ENCODE measurements at places on chromosomes 5 and 9.

GRCh38 chr5:69007163-69007562, 86.7 kb upstream of the SLC30A5 start:
- no peak for DNase-seq

- DNase-seq, result no peak
These were observed 27.0 kb downstream of the ADGRD2 start for GRCh38 chr9:124477211-124477647.

DNA sequence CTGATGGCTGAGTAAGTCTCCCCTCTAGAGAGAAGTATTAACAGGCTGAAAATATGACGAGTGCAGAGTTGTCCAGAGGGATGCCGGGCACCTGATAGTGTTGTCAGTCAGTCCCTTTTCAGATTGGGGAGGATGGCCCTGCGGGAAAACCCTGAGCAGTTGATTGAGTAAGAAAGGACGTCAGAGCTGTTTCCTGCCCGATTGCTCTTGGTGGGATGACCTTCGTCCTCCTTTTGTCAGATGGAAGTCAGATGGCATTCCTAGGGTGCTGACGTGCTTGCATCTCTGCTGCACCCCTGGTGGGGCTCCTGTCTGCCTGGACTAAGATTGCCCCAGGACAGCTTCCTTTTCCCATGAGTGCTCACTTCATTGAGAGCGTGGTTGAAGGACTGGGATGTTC, 9.8 kb downstream of the ZNF354B start:
- DNase-seq, result no peak

DNA sequence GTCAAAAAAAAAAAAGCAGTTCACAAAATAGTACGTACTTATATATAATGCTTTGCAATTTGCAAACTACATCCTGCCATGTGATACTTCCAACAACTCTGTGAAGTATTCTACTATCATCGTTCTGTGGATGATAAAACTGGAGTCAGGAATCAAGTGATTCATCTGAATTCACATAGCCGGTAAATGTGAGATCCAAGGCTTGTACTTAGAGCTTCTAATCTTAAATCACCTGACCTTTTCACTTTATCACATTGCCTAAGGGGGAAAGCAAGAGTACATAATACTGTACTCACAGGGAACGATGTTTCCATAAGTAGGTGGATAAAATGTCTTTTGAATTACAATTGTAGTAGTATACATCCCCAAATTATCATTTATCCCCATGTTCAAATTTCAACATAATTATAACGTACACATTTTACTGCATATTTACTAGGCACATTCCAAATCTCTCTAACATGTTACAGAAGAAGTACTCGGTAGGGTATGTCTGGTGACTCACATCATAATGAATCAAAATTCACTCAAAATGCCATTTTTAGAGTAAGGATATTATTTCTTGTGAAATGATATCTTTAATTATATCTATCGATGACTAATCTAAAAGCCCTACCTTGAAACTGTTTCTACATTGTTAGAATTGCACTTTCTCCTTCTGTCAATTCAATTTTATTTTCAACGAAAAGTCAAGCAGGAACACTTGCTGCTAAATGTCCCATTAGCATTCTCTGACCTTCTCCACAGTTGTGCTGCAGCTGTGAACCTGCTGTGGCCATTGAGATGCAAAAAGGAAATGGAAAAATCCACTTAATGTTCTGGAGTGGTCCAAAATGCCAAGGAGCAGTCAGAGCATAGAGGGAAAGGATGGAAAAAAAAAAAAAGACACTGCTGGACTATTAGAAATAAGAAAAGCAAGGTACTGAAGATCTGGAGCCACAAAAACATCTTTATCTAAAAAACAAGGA, 78.9 kb downstream of the OR2K2 start:
- DNase-seq, result no peak

DNA sequence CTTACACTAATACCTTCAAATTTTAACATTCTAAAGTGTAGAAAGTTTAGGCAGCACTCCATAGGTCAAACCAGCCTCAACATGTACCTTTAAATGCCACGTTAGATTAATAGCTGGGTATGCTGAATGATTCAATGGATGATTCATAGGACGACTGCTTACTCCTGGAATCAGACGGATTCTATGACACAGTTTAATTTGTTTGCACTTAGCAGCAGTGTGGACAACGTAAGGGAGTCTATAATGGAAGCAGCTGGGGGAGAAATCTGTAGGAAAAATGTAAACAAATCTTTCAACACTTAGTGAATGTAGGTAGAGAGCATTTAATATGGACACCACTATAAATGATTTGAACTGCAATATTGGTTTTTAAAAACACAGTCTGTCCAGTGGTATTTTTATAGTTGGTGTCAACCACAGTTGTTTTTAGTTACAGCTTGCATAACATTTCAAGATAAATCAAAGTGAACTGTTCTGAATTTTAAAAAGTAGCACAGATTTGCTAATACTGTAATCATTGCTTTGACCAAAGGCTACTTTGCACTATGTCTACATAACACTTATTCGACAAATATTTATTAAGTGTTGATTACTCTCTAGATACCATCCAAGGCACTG, 701.5 kb upstream of the MEF2C start:
- no peak for DNase-seq

- no peak for DNase-seq
These were observed 401.4 kb downstream of the PSAT1 start for GRCh38 chr9:78698371-78698770.

DNA sequence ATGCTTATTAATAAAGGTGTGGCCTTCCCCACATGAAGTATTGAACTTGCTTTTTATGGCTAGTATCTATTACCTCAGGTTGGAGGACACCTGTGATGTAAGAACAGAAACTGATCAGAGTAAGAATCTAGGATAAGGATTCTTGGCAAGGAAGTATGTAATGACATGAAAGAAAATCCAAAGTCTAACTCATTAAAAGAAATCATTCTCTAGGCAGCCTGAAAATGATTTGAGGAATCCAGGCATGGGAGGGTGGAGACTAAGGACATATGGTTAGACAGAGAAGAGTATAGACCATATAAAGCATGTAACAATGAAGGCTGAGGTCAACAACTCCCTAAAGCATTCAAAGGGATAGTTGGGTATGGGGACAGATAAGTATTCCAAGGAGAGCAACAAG, 32.9 kb downstream of the PFDN1 start:
- no peak for DNase-seq

- no peak for DNase-seq
These were observed 42.3 kb upstream of the MOCS2 start for GRCh38 chr5:53151713-53152458.

- no peak for DNase-seq
These were observed 83.3 kb downstream of the PRRT1B start for GRCh38 chr9:131628459-131629225.

DNA sequence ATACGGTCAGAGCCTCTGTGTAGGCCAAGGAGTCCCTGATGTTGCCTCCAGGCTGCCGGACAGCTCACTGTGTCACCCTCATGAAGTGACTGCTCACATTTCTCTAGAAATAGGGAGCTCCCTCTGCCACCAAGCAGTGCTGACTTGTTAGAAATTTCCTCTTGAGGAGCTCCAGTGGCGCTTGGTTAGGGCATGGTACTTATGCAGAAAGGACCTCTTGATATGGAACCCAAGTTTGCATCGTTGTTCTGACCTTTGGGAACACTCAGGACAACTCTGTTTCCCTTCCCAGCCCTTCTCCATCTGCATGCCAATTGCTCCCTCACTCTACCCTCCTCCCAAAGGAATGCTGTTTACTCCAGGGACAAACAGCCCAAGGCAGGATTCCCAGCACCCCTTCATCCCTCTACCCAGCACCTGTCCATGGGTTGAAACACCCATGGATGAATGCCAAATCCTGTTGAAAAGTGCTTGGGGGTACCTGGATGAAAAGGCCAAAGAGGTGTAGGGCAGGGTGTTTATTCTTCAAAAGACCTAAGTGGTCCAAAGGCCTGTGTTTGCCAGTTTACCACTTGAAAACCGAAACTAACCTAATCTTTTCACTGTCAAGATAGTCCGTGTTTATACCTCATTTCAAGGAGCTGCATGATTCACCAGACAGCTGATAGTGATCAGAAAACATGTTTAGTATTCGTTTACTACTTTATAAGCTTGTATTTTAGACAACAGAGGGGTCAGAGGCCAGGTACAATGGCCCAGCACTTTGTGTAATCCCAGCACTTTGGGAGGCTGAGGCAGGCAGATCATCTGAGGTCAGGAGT, 51.1 kb downstream of the KLF4 start:
- DNase-seq, result no peak

DNA sequence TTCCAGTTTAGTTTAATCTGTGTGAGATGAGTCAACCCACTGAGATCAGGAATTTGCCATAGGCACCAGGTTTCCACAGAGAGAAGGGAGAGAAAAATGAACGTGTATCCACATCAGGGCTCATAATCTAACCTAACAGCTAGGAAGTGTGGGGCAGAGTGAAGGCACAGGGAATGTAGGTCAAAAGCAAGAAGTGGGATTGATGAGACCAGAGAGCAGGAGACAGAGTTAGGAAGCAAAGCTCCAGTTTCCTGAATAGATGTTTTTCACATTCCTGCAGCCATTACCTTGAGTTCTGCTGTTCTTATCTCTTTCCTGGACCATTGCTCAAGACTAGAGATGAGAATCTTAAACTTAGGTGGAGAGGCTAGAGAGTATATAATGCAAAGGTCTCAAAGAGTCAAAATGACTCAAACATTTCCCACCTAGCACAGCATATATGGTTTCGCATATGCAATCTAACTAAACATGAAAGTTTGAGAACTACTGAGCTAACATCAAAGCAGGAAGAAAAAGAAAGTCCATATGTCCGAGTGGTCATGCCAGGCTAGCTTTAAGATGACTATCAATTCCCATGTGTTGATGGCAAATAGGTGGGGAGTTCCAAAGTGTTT, 41.1 kb upstream of the GNAQ start:
- no peak for DNase-seq

DNA sequence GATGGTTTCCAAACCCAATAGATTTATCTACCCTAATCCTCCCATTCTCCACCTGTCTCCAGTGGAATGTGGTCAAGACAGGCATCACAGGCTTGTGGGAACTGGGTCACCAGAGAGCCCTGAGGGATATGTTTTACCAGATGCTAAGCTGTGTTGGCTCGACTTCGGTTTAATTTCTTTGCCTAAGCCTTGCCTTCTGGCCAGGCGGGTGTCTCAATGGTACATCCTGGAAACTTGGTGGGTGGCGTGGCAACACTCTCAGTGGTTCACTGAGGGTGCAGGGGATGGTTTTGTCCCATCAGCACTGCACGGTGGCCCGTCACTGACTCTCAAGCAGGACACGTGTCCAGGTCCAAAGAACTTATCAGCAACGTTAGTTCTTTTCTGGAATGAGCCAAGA, 192.2 kb downstream of the TENT4A start:
- DNase-seq, result no peak

DNA sequence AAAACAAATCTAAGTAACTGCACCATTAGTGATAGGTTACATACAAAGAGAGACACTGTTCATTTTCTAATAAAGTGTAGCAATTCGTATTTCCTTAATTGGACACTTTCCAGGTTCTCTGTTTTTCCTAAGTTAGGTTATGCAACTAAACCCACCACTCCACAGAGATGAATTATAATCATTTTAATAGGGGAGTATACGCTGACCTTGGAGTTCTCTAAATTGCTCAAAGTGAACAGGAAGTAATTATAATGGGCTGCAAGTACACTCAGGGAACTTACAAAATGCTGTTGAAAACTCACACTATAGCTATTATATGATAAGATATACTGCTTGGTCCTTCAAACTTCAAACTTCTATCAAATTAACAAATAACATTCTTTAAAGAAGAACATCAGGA, 18.2 kb upstream of the ADCY2 start:
- DNase-seq, result no peak

DNA sequence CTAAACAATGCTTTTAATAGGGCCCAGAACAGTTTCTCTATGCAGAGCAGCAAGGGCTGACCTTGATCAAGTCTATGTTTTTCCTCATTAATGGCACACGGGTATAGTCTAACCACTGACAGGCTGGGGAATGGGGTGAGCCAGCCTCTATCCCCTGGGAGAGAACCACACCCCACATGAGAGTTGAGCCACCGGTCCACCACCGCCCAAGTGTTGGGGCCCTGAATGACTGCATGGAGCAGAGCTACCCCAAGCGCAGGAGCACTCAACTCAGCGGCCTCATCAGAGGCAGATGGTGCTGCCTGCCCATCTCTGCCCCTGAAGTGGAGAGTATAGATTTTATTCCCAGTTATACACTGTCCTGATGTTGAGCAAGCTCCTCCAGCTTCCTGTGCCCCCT, 247.9 kb upstream of the IRX1 start:
- no peak for DNase-seq

- DNase-seq, result no peak
These were observed 10.6 kb upstream of the SLC6A19 start for GRCh38 chr5:1190837-1191239.

- no peak for DNase-seq
These were observed 52.2 kb upstream of the DAB2IP start for GRCh38 chr9:121598965-121599871.

DNA sequence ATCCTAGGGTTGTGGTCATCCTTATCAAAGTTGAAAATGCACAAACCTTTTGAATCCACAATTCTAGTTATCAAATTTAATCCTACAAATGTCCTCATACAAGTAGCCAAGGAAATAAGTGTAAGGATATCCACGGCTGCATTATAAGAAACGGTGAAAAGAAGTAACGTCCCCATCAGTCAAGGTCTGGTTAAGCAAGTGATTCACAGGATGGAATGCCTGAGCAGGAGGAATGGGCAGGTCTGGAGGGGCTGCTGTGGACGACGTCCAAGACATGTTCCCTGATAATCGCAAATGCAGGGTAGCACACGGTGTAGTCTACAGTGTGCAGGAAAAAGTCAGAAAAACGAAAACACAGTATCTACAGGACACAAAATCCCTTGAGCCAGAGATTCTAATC, 118.6 kb downstream of the ADAMTS2 start:
- DNase-seq, result no peak

GRCh38 chr5:4532705-4533080, 607.4 kb upstream of the ADAMTS16 start:
- no peak for DNase-seq

DNA sequence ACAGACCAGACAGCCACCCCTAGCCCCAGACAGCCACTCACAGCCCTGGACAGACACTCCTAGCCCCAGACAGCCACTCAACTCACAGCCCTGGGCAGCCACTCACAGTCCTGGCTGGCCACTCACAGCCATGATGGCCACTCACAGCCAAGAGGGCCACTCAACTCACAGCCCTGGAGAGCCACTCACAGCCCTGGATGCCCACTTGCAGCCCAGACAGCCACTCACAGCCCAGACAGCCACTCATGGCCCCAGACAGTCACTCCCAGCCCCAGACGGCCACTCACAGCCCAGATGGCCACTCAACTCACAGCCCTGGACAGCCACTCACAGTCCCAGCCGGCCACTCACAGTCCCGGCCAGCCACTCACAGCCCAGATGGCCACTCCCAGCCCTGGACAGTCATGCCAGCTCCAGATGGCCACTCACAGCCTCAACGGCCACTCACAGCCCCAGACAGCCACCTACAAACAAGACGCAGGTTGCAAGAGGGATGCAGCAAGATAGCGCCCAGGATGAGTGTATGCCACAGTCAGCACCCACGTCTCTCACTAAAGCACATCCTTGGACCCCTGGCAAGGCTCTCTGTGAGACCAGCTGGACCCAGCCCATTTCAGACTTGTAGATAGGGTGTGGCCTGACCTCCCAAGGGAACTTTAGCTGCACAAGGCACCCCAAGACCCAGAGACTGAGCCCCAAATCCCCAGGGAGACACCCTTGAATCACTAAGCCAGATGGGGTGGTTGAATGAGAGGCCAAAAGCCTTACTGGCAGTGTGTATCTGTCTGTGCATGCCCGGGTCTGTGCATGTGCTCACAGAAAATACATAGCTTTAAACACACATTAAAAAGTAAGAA, 22.4 kb downstream of the ZDHHC11B start:
- DNase-seq, result no peak

Measured in thymus (tissue), 14 donors.